ENCODE measurements at places on chromosomes 11 and 22.

DNA sequence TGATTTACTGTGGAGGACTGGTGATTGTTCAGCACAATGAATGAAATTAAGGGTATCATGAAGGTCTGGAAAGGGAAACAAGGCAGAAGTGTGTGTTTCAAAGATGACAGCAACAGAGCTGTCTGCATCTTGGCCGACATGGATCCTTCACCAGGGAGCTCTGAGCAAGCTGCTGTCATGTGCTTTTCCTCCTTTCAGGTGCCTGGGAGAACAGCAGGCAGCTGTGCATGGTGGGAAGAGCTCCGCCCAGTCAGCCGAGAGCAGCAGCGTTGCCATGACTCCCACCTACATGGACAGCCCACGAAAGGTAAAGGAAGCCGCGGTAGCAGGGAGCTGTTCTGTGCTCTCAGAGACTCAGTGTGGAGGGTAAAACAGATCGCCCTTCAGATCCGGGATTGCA is 87.1 kb upstream of the YWHAH start:
- no peak for DNase-seq

- DNase-seq, result no peak
Measured at GRCh38 chr11:45997599-45997998, 75.1 kb downstream of the LARGE2 start.

DNA sequence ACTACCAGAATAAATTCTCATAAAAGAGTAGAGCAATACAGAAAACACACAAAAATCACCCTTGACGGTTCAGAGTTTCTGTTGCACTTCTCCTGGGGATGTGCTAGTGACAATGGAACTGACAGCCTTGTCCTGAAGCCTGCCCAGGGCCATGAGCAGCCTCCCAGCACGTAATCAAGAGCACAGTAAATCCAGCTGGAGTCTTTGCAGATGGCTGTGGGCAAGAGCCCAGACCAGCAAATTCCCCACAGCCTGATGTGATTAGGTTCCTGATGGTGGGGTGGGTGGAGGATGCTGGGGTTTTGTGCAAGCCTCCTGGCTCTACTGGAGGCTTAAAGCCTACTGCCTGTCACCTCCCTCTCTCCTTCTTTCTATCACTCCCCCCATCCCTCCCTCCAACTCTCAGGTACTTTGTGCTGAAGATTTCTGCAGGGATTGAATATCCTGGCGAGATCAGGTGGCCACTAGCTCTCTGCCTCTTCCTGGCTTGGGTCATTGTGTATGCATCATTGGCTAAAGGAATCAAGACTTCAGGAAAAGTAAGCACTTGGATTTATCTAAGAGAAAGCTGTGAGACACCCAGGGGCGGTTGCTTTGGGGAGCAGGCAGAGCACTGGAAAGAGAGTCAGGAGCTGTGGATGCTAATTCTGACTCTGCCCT is 18.1 kb downstream of the SLC6A5 start:
- DNase-seq, result no peak

DNA sequence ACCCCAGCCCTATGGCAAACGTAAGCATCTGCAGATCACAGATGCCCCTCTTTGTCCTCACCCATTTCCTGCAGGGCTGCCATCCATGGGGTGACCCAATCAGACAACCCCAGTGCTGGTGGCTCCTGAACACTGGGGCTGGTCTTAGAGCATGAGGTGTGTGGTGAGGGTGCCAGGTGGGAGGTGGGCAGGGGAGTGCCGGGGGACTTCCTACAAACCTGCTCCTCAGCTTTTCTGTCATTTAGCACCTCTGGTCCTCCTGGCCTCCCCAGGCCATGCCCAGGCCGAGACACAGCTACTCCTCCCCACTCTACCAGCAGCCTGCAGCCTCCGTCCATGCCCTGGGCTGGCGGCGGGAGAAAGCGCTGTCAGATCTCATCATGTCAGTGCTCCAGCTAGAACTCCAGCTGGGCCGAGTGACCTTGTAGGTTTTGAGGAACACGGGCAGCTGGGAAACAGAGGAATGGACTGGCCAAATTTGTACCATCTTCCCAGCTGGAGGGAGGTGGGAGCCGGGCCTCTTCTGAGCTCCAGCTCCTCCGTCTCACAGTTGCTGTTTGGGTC is 157.7 kb upstream of the NECTIN1 start:
- no peak for DNase-seq

- DNase-seq, result no peak
Measured at GRCh38 chr11:2406451-2406850, 5.9 kb downstream of the TSSC4 start.

- DNase-seq, result no peak
Measured at GRCh38 chr11:85182441-85183387, 444.4 kb downstream of the DLG2 start.

DNA sequence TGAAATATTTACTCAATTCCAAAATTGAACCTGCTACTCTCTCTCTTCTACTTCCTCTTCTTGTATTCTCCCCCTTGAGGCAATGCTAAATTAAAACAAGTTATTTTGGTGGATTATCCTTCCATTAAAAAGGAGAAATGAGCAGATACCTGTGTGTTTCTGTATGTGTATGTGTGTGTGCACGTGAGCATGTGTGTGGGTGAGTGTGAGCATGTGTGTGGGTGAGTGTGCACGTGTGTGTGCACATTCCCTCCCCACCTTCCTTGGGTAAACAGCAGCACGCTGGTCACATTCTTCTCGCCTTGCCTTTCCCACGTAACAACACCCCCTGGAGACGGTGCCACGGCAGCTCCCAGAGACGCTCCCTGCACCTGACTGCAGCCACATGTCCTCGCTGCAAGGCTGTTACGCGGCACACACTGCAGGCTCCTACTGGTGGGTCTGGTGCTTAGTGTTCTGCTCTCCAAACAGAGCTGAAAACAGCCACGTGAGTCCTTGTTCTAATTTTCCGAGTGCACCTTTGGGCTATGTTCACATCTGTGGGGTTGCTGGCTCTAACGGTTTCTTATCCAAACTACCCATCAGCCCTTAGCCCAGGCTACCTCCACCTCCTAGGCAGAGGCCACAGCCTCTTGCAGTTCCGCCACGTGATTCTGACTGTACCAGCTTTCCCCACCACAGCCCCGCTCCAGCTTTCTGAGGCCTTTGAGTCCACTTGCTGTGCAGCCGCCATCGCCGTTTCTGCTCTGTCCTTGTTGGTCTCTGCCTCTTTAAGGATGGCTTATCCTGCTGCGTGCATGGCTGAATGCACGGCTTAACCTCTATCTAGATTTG is 123.4 kb downstream of the CTTN start:
- peak; percentile 57 for DNase-seq

- DNase-seq, result no peak
Measured at GRCh38 chr11:2137202-2138067, 1.8 kb downstream of the IGF2 start.

GRCh38 chr22:27267145-27267544 is 534.4 kb downstream of the MN1 start:
- DNase-seq, result no peak

GRCh38 chr11:74615988-74616387 is 23.6 kb downstream of the POLD3 start:
- no peak for DNase-seq

DNA sequence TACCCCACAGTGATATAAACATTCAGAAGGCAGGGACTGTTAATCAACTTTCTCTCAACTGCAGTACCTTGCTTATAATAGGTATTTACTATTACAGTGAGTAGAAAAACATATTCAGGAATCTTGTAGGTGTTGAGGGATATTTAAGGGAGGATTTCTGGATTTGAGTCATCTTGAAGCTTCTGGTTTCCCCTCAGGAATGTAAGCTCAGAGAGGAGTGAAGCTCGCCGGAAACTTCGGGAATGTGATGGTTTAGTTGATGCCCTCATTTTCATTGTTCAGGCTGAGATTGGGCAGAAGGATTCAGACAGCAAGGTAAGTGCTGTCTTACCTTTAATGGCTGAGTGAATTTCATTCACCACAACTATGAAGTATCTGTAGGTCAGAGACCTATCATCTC is 42.9 kb downstream of the CTNND1 start:
- DNase-seq, result no peak

GRCh38 chr22:43273902-43274484 is 69.2 kb downstream of the SCUBE1 start:
- DNase-seq, result no peak

DNA sequence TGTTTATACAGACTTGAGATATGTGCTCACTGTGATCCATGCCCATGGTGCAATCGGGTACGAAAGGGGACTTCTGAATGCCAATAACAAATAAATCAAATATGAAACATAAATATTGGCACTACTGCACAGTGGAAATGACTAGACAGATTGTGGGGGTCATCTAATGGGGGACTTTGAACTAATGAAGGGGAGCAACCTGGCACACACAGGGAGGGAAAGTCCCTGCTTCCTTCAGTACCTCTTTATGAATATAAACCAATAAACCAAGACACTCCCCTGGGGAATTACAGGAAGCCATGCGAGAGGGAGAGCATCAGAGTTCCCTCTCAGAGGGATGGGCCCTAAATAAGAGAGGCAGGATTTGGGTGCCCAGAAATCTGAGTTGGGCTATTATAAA is 21.1 kb downstream of the MIF start:
- DNase-seq, result no peak

All from RWPE2 (cell line).